ENCODE measurements at places on chromosomes 16 and 17.

DNA sequence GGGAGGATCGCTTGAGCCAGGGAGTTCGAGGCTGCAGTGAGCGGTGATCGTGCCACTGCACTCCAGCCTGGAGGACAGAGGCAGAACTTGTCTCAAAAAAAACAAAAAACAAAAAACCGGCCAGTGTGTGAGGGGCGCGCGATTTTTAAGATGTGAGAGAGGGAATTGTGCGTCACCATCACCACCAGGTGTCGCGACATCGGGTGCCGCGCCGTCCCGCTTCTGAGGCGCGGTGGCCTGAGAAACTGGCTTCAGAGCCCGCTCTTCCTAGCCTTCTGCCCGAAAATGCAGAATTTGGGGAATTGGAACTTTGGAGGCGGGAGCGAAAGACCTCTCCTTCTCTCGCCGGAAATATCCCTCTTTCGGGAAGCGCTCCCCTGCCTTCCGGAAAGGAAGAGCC lies 524.8 kb downstream of the KCNJ18 start:
- no peak for DNase-seq

GRCh38 chr17:80773243-80773991 lies 218.2 kb upstream of the CHMP6 start:
- DNase-seq, result no peak

GRCh38 chr16:23394141-23394831 lies 58.7 kb downstream of the COG7 start:
- no peak for DNase-seq

DNA sequence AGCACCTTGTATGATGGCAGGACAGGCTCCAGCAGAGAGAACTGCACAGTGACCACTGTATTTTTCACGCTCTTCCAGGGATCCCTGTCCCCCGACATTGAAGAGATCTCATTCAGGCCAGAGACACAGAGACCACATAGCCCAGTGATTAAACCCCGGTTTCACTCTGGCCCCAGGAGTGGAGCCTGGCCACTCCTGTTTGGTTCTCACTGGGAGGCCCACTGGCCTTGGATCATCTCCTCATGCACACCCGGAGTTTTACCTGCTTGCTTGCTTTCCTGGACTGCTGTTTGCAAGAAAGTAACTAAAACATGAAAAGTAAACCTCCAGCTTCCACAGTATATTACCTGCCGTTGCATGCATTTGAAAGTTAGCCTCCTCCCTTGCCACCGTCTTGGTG lies 13.2 kb upstream of the CLEC18C start:
- no peak for DNase-seq

DNA sequence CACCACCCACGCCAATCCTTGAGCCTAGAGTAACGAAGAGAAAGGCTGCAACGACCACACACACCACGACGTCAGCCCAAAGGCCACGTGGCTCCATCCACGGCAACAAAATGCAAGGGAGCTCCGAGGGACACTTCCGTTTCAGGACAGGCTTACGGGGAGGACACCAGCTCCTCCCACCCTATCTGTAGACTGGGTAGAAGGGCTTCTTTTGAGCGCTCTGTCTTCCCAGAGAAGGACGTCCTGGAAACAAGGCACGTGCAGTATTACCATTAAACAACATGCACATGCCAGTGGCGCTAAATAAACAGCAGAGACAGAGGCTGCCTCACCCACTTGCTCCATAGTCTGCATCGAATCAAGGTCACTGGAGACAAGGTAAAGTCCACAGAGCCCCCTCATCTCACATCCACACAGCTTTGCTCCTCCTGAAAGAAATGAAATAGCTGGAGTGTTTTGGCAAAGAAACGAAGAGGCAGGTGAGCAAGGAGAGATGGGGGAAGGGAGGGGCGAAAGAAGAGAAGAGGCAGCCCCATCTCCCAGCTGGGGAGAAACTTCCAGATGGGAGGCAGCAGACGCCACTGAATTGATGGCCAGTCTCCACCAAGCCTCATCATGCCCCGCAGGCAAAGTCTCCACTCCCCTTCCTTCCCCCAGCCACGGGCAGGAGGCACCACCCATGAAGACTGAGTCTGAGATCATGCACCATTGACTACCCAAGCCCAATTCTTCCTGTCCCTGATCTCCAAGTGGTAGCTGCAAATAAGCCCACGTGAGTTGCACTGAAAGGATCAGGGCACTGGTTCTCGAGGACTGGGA lies 24.0 kb downstream of the ZFHX3 start:
- no peak for DNase-seq

- DNase-seq, result no peak
These were observed 617 bp upstream of the VTN start for GRCh38 chr17:28370744-28371103.

DNA sequence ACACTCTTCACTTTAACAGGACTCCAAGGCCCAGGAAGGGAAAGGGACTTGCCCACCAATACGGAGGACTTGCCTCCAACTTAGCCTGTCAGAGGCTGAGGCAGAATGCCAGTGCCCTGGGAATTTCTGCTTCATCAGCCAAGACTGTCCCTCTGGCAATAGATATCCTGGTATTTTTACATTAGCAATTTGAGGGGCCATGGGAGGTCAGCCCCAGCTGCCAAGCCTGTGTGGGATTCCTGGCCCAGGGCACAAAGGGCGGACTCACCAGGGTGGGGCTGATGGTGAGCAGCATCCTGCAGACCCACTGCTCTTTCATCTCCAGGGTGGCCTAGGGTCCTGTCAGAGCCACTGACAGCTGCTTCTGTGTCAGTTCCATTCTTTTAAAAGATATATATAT lies 78.3 kb upstream of the CIBAR2 start:
- DNase-seq, result no peak

GRCh38 chr17:32461853-32462617 lies 17.7 kb downstream of the PSMD11 start:
- peak; percentile 79 for DNase-seq

DNA sequence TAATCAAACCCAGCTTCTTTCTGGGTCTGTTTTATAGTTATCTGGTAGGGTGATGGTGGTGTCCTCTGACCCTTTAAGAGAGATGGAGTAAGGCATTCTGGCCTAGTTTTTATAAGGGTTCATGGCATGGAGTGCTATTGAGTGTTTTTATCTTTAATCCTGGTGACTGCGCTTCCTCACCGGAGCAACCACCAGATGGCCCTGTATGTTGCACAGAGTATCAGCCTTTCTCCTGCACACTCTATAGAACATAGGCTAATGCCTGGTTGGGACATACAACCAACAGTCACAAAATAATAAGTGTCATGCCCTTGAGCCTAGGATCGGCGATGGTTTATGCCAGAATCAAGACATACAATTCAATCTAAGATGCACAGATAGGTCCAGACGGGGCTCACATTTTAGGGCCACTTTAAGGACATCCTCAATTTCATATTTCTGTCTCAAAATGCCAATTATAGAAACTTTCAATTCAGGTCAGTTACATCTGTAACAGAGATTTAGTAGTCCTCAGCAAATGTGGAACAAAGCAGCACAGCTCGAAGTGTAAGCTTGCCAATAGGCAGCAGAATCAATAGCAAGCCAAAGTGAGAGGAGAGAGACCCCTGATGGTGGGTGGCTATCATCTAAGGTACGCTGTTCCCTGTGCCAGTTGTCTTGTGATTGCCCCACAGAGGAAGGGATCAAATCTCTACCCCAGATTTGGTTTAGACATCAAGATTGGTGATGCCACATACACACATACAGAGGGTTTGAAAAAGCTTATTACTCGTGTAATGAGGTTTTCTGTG lies 37.2 kb upstream of the HOXB9 start:
- no peak for DNase-seq

- peak; percentile 68 for DNase-seq
These were observed 53.0 kb downstream of the RPA1 start for GRCh38 chr17:1882836-1883235.

DNA sequence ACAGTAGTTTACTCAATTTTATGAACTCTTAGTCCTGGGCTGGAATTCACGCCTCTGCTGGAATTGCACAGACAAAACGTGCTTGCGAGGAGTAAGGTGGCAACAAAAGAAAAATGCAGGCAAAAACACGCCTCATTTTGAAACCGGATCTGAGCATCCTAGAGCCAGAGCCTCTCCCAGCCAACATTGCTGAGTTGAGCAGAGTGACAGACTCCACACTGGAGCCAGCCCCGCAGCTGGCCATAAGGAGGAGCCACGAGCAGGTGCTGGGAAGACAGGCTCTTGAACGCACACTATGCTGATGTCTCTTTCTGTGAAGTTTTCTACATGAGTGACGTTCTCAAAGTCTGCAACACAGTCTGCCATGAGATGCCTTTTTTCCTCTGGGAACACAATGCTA lies 14.6 kb upstream of the HSBP1 start:
- no peak for DNase-seq

DNA sequence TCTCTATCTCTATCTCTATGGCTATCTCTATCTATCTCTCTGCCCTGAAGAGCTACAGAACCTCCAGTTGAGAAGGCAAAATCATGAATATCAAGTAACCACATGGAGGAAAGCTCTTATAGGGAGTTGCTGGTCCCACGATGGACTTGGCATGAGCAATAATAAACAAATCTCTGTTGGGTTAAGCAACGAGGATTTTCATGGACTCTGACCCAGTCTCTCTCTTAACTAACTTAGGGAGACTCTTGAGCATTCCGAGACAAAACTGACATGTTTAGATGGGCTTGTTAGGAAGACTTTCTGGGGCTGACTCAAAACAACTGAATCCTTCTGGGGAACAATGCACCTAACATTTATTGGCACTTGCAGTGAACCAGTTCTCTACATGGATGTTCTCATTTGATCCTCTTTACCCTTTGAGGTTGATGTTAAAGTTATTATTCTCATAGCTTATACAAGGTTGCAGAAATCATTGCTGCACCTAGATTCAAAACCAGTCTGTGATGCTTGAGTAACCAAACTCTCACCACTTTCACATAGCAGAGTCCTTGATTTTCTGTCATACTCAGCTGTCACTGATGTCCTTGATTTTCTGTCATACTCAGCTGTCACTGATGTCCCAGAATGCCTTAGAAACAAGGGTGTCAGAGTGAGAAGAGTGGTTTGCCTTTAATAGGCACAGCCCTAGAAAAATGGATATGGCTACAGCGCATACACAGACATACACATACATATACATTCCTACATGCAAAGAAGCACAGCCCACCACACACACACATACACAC lies 354.6 kb upstream of the MAF start:
- no peak for DNase-seq

Measured in common myeloid progenitor, CD34-positive (primary cell).